ENCODE measurements at places on chromosomes 12 and 14. TPM values are rescaled to one million over a fixed set of nuclear protein-coding genes. Genes with fewer than 3 reads are reported as not detected.

DNA sequence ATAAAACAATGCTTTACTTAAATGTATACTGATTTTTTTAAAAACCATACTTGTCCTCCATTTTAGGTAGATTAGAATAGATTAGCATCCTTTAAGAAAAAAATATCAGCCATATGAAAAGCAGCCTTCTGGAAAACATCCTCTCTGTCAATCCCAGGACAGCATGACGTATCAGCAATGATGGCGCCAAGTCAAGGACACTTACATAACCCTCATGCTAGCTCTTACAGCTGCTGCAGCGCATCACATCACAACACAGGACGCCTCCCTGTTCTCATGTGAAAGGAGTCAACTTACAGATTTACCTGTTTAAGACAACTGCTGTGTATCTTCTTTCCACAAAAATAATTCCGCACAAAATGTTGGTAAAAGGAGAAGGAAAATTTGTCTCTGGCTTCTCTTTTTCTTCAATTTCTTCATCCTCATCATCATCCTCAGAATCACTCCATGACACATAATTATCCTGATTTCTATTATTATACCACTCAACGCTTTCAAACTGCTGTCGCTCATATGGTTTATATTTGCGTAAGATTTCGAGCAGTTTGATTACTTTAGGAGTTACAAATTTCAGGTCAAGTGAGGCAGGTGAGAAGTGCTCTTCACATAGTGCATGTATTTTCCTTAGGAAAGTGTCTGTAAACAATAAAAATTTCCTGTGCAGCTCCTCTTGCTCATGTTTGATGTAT, 33.3 kb downstream of the DICER1 start:
- H3K4me3 ChIP-seq = no peak overlapping the region
- H3K27me3 ChIP-seq = no peaks in the 10 kb centered on the region
- DNase-seq = no peak
- peaks cover 26% of the 10 kb centered on the region for H3K36me3 ChIP-seq

DNA sequence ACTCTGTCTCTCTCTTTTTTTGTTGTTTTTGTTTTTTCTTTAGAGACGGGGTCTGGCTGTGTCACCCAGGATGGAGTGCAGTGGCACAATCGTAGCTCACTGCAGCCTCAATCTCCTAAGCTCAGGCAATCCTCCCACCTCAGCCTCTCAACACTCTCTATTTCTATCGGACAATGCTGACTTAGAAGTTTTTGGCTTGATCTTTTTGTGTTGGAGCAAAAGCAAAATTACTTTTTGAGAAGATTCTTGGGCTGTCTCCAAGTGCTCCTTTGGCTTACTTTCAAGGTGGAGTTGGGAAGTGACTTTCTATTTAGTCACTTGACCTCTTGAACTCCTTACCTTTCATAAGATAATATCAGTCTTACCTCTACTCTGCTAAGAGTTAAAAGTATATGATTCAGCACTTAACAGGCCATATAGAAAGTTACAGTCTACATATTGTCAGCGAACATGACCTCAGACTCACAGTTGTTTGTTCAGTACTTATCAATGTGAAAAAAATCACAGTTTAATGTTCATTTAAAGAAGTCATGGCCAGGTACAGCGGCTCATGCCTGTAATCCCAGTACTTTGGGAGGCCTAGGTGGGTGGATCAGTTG, 15.4 kb upstream of the MIA2 start:
- no peaks in the 10 kb centered on the region for H3K4me1 ChIP-seq
- H3K36me3 ChIP-seq = no peaks in the 10 kb centered on the region
- H3K4me3 ChIP-seq = no peak overlapping the region
- H3K27me3 ChIP-seq = no peaks in the 10 kb centered on the region
- no peak overlapping the region for H3K27ac ChIP-seq

GRCh38 chr14:53893374-53893773, 63.3 kb downstream of the BMP4 start:
- no peak overlapping the region for H3K27ac ChIP-seq
- no peak for DNase-seq
- no peak overlapping the region for H3K4me3 ChIP-seq
- peaks cover 2% of the 10 kb centered on the region for H3K27me3 ChIP-seq

DNA sequence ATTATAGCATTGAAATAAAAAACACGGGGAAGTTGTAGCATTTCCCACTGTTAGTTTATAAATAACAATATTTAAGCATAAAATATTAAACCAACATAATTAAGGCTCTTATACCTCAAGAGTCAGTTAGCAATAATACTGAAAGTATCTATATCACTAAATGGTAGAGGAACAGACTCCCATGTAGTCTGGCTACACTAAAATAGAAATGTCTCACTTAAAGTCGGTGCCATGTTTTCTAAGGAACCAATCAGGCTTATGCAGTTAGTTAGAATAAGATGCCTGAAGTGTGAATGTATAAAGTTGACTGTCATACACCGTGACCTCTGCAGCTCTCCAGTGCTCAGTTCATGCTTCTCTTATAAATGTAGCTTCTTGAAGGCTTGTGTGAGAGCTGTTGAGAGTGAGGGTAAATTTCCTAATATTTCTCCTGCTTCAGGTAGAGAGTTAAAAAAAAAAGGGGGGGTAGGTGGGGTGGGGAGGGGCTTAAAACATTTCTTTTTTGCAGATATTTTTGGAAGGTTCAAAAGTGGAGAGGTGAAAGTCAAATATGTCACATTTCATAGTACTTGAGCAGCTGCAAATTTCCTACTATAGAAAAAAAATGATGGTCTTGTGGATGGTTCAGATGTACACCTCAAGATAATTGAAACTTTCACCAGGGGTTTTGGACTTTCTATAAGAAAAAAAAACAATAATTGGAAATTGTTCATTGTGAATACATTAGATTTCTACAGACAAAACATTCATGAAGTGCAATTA, 64.5 kb downstream of the PTCSC3 start:
- H3K36me3 ChIP-seq = no peaks in the 10 kb centered on the region
- no peak for DNase-seq
- no peak overlapping the region for H3K4me3 ChIP-seq
- H3K27ac ChIP-seq = no peak overlapping the region

GRCh38 chr12:53060721-53061276, 10.9 kb downstream of the TNS2 start:
- H3K4me1 ChIP-seq = peaks cover 11% of the 10 kb centered on the region
- DNase-seq = no peak
- peaks cover 2% of the 10 kb centered on the region for H3K36me3 ChIP-seq
- H3K27ac ChIP-seq = peak overlapping the region; percentile 6
- no peaks in the 10 kb centered on the region for H3K27me3 ChIP-seq

DNA sequence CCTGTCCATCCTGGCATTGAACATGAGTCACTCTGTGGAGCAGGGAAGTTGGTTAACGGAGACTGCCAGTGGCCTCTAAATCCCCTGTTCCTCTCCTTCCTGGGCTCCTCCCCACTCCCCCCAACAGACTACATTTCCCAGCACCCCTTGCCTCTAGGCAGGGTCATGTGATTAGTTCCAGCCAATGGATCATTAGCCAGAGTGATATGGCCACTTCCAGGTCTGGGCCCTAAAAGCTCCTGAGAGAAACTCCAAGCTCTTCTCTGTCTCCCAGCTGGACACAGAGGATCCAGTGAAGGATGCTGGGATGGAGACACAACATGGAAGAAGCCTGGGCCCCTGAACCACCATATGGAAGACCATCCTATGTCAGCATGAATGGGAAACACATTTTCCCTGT, 54.4 kb upstream of the RFLNA start:
- no peaks in the 10 kb centered on the region for H3K36me3 ChIP-seq
- H3K27me3 ChIP-seq = peaks cover 4% of the 10 kb centered on the region
- no peaks in the 10 kb centered on the region for H3K4me1 ChIP-seq
- no peak overlapping the region for H3K4me3 ChIP-seq
- no peak for DNase-seq

GRCh38 chr14:68695326-68695768, 97.5 kb downstream of the ZFP36L1 start:
- peaks cover 32% of the 10 kb centered on the region for H3K4me1 ChIP-seq
- H3K27me3 ChIP-seq = no peaks in the 10 kb centered on the region
- H3K4me3 ChIP-seq = no peak overlapping the region
- no peak for DNase-seq
- H3K27ac ChIP-seq = no peak overlapping the region

Gene SIVA1
- 121 TPM for total RNA-seq

Gene RHEBL1
- 2.1 TPM for total RNA-seq

Gene LPAR5
- not detected for total RNA-seq

Gene STYK1
- not detected for total RNA-seq

Gene DPPA3
- total RNA-seq = not detected

Gene CACNA2D4
- total RNA-seq = 0.72 TPM

Measured in neural crest cell (in vitro differentiated cells).